GM13976 (cell line): ENCODE measurements at places on chromosomes 12 and 14.

- DNase-seq: no peak
Observed at GRCh38 chr14:99432485-99432884, 48.2 kb downstream of the SETD3 start.

DNA sequence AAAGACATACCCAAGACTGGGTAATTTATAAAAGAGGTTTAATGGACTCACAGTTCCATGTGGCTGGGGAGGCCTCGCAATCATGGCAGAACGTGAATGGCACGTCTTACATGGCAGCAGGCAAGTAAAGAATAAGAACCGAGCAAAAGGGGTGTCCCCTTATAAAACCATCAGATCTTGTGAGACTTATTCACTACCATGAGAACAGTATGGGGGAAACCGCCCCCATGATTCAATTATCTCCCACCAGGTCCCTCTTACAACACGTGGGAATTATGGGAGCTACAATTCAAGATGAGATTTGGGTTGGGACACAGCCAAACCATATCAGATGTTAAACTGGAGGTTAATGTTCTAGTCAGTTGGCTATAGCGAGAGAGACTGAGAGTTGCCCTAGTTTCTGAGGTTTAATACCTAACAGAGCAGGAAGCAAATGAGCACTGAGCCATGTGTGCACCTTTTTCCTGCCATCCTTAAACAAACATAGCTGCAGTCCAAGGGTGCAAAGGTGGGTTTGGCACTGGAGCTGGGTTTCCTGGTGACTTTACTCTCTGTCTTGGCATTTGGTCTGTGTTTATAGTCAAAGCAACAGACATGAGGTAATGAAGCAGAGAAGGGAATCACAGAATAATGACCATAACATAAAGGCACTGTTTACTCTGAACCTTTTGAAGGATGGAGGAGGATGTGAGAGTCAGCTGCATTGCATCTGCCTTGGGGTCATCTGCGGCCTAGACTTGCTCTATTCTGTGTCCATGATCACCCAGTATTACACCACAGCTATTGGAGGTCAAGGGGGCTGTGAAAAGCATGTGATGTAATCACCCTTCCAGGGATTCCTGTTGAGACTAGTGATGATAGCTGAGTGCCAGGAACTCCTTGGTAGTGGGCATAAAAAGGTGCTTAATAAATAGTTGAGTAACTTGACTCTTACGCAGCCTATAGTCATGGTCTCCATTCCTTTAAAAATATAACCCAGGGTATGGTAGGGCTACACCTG, 83.6 kb upstream of the USP44 start:
- DNase-seq: no peak

- no peak for DNase-seq
Observed at GRCh38 chr12:52949413-52950331, 754 bp downstream of the KRT18 start.

GRCh38 chr12:109625131-109625559, 51.6 kb downstream of the MVK start:
- no peak for DNase-seq

DNA sequence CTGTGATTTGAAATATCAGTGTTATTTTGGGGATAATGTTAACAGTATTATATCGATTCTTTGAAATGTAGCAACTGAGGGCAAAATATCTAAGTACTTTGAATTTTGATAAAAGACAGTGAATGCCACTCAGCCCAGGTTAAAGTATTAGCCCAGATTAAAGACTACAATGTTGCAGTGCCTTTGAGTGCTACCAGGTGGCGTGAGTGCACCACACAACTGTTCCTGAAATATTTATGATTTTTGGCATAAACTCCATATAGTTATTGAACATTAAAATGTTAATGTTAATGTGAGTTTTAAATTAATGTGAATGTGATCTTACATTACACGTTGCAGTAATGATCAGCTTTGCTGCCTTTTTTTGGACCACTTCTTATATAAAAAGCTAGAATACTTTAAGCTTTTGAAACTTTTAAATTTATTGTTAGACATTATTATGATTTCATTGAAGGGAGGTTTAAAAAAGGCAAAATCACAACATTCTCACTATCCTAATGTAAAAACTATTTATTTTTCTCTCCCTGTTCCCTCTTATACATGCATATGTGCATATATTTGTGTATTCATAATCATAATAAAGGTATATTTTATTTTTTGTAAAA, 22.5 kb downstream of the MRPS35 start:
- DNase-seq: peak; percentile 41

DNA sequence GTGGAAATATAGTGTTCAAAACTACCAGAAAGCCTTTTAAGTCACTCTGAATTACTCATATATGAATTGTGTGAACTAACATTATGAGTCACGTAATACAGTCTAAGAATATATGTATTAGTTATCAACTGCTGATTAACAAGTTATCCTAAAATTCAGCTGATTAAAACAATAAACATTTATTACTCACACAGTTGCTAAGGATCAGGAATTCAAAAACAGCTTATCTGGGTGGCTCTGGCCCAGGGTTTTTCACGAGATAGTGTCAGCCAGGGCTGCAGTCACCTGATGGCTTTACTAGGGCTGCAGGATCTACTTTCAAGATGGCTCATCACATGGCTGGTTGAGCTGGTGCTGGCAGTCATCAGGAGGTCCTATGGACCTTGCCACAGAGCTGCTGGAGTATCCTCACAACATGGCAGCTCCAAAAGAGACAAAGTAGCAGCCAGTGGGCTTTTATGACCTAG, 36.5 kb downstream of the CORO1C start:
- DNase-seq: no peak

DNA sequence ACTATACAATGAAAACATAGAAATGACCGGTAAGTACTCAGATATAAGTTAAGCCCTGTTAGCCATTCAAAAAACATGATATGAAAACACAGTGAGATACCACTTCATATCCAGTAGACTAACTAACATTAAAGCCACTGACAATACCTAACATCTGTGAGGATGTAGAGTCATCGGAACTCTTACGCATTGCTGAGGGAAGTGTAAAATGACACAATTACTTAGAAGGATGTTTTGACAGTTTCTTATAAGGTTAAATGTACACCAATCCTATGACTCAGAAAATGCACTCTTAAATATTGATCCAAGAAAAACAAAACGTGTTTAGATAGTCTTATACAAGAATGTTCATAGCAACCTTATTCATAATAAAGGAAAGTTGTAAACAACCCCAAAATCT, 782.9 kb downstream of the BCL11B start:
- no peak for DNase-seq

GRCh38 chr12:119547001-119547400, 46.6 kb upstream of the TMEM233 start:
- DNase-seq: no peak

GRCh38 chr12:4107911-4108697, 165.5 kb upstream of the CCND2 start:
- DNase-seq: no peak
